ENCODE measurements at places on chromosomes 2 and 18. TPM values are rescaled to one million over a fixed set of nuclear protein-coding genes. Genes with fewer than 3 reads are reported as not detected.

GYPC gene
- total RNA-seq = 6.3 TPM

DNA sequence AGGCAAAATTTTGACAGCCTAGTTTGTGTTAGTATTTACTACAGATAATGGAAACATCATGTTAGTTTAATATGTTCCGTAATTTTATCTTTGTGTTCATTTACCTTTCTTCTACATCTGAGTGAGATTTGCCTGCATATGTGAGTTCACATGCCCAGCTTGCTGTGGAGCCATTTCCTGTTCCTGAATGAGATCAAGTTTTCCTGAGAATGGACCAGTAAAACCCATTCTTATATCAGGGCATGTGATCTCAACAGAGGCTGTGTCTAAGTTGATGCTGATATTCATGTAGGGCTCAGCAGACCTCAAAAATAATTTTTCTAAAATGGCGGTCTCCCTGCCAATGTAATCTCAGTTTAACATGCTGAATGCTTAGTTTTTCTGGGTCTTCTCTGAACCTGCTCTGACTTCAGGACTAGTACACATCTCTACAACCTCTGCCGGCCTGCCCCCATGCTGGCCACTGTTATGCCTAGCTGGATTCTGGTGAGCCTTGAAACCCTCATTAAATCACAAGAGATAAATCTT is 1.0 kb downstream of the IL1A start:
- DNase-seq = no peak

SLC8A1 gene
- 164 TPM for total RNA-seq

- no peak for DNase-seq
Observed at GRCh38 chr2:123195957-123196356, 829.1 kb upstream of the CNTNAP5 start.

DNA sequence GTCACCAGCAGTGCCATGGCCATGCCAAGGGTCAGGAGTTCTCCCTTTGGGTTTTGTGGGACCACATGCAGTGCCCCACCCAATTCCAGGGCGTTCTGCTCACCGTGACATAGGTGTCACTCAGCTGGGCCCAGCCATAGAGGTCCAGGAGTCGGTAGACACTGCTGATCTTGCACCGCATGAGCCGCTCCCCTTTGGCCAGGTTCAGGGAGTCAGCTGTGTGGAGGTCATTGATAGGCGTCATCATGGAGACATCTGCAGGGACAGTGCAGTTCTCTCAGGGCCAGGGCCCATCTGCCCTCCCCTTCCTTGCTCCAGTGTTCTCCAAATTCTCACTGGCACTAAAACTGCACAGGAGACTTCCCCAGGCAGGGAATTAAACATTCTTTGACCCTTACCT is 71.9 kb downstream of the ADD2 start:
- no peak for DNase-seq

GRCh38 chr2:157178874-157179273 is 78.6 kb upstream of the GALNT5 start:
- no peak for DNase-seq

GRCh38 chr2:205411558-205411957 is 270.7 kb upstream of the NRP2 start:
- DNase-seq = no peak

IMMT gene
- total RNA-seq = 121 TPM

HOXD1 gene
- total RNA-seq = 4.6 TPM

COL4A4 gene
- 0.44 TPM for total RNA-seq

RUFY4 gene
- not detected for total RNA-seq

NTSR2 gene
- not detected for total RNA-seq

DNA sequence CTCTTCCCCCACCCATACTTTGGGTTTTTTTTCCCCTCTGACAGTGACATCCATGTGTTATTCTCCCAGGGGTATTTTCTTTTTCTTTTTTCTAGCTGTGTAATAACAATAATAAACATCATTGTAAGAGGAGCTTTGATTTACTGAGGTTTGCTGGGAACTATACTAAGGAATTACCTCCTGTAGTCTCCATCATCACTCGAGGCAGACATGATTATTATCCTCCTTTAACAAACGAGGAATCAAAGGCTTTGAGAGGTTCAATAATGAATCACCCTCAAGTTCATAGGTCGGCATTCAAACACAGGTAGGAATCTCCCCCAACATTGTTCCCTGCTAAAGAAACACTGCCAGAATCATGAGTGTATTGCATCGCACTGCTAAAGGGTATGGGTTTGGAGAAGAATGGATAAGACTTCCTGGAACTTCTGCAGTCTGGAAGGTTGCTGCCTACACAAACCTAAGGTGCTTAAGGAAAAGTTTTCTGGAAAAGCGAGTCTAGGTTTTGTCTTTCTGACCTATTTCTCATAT is 260.2 kb upstream of the SESTD1 start:
- no peak for DNase-seq

DNA sequence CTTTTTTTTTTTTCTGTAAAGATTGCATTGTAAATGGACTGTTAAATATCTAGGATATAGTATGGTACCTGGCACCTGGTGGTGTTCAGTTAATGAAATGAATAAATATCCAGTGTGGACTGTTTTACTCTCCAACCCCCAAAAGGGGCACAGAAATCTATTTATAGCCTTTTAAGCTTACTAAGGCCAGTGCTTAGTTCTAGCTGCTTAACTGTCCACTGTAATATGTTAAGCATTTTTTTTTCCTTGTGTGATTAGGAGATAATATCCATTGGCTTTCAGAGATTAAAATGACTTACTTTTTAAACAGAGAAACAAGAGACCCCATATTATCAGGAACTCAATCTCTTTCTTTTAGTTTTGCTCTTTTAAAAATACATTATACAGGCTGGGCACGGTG is 84.4 kb downstream of the ZNF532 start:
- DNase-seq = no peak

- DNase-seq = no peak
Observed at GRCh38 chr18:27887711-27888495, 289.0 kb downstream of the CDH2 start.

GRCh38 chr2:165911981-165912380 is 41.6 kb downstream of the TTC21B start:
- no peak for DNase-seq

CPO gene
- total RNA-seq = 0.73 TPM

DNA sequence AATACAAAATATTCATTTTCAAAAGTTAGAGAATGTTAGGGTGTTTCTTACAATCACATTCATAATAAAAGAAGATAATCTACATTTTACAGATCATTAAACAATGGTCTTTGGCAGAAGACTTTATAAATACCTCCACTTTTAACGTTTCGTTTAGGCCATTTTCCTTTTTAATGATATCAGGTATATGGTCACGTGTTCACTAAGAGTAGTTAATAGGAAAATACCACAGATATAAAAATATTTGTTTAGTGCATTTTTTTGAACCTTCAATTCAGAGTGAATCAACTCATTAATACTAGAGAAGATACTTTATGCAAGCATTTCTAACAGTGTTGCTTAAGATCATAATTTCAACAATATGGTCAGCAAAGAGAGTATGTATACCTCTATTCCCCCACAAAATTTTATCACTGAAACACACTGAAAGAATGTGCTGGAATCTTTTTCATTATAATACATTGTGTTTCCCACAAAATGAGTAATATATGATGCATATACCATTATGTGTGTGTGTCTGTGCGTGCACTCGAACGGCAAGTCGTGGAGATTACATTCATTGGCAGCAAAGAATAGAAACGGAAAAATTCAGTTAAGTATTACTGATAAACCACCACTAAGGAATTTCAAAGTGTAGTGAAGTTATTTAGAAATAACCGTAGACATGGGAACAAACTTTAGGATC is 319.9 kb upstream of the THUMPD2 start:
- no peak for DNase-seq

- DNase-seq = peak; percentile 87
Observed at GRCh38 chr2:25215948-25216679, 47.7 kb upstream of the POMC start.

DNA sequence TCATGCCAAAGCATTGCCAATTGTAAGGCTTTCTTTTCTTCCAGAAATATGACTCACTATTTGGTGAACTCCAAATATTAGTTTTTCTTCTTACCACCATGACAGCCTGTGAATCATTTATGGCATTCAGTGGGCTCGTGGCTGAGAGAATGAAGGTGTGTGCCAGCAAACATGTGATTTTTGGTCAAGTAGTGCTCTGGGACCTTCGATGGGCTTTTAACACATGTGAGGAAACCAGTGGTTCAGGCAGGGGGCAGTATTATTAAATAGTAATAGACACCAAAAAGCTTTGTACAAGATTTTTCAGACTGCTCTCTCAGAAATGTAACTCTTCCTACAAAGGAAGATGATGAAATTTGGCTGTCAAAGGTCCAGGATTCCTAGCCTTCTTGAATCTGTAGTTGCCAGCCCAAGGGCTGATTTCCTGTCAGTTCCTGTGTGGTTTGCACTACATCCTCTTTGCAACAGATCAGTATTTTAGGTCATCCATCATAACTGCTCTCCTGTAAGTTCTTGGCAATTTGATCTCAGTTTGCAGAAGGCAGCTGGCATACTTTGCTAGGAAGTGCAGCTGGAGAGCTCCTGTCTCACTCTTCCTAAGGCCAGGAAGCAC is 64.3 kb downstream of the BABAM2 start:
- DNase-seq = no peak

DNA sequence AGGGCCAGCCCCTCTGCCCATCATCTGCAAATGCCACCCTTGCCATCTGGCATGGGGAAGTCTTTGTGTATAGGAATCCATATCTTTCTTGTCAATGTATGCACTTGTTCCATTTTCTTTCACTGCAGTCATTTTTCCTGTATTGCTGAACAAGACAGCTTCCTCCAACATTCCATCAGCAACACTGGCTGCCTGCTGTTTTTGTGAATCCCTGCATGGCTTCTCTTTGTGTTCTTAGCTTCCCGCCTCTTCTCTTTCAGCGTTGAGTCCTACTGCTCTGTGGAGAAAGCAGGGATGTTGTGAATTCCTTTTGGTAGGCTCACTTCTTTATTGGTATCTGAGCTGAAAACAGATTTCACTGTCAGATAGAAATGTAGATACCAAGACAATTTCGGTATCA is 150.0 kb downstream of the LPIN1 start:
- DNase-seq = no peak

C2orf81 gene
- 2.3 TPM for total RNA-seq

ARPC2 gene
- total RNA-seq = 313 TPM

GRCh38 chr2:111198701-111199100 is 78.0 kb downstream of the BCL2L11 start:
- DNase-seq = no peak

GRCh38 chr2:128374711-128375413 is 56.2 kb upstream of the HS6ST1 start:
- DNase-seq = no peak

OXER1 gene
- total RNA-seq = 8.9 TPM

PLEK gene
- 4.8 TPM for total RNA-seq

TCF23 gene
- total RNA-seq = not detected

GRCh38 chr2:69046221-69046662 is 33.3 kb downstream of the ANTXR1 start:
- no peak for DNase-seq

MAPRE3 gene
- 35.6 TPM for total RNA-seq

SCN3A gene
- 2.6 TPM for total RNA-seq

DNA sequence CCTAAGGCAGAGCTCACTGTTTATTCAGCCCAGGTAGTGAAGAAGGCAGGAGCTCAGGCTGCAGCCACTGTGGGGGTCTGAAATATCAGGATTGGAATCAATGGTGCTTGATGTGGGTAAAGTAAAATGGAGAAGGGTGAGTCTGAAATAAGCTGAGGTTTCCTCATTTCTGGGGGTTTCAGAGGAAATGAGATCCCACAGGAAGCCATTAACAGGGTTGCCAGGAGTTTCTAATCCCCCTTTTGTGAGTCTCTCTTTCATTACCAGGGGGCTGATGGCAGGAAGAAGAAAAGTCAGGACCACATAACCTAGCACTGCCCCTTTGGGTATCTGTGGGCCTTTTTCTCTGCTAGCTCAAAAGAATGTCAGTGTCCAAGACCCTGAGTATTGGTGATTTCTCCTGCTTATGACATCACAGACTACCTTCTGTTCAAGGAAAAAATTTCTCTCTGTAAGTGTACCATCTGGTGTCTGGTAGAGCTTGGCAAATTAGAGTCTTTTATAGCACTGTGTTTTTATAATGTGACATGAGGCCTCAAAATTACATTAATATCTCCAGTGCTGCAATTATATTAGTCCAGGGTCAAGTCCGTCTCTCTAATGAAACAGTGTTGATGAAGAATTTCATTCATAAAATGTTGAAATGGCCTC is 56.0 kb downstream of the LBH start:
- no peak for DNase-seq

DNA sequence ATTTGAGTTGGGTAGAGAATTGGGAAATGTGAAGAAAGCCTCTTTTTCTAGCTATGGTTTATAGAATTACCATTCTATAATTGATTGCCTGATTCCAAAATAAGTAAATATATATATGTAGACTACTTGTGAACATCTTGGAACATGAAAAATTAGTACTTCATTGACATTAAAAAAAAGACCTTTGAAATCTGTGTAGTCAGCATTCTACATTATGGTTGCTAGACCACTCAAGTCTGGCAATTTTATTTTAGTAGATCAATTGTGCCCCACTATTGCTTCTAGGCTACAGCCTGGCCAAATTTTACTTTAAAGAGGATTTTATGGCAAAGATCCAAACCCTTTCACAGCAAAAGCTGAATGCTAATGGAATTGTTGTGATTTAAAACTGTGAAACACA is 279.8 kb downstream of the IKZF2 start:
- no peak for DNase-seq

RBM44 gene
- 0.35 TPM for total RNA-seq
